CD4-positive, CD25-positive, alpha-beta regulatory T cell (primary cell): ENCODE measurements at places on chromosomes 5 and 9. TPM values are rescaled to one million over a fixed set of nuclear protein-coding genes. Genes with fewer than 3 reads are reported as not detected.

Gene TMEM171
- not detected for polyA plus RNA-seq

Gene GMCL2
- not detected for polyA plus RNA-seq

Gene SRD5A1
- polyA plus RNA-seq, result 6.3 TPM

Gene CLK4
- 13.7 TPM for polyA plus RNA-seq

Gene SLC6A19
- polyA plus RNA-seq, result not detected

Gene GPR151
- not detected for polyA plus RNA-seq

Gene KCNIP1
- not detected for polyA plus RNA-seq

Gene EIF4E1B
- not detected for polyA plus RNA-seq

Gene FBP2
- not detected for polyA plus RNA-seq

Gene KCTD16
- polyA plus RNA-seq, result not detected

Gene OR1L4
- polyA plus RNA-seq, result not detected

Gene ANKRD55
- 5.7 TPM for polyA plus RNA-seq

Gene CARTPT
- polyA plus RNA-seq, result not detected

Gene NUTM2F
- polyA plus RNA-seq, result not detected

Gene NR2F1
- polyA plus RNA-seq, result not detected

Gene WHRN
- polyA plus RNA-seq, result 1.00 TPM
